Camera-type eye (tissue), 1 donor: ENCODE measurements at places on chromosomes 1 and 21. TPM values are rescaled to one million over a fixed set of nuclear protein-coding genes. Genes with fewer than 3 reads are reported as not detected.

AGO3 gene
- 33.5 TPM for total RNA-seq

FAM163A gene
- 1.3 TPM for total RNA-seq

CFAP107 gene
- total RNA-seq, result not detected

LRRC38 gene
- total RNA-seq, result 1.6 TPM

TNFRSF9 gene
- total RNA-seq, result not detected

RAVER2 gene
- 36.4 TPM for total RNA-seq

PHLDA3 gene
- total RNA-seq, result 18.5 TPM

ODF2L gene
- 143 TPM for total RNA-seq

S100A7 gene
- total RNA-seq, result not detected
